Activated CD8-positive, alpha-beta memory T cell treated with anti-CD3 and anti-CD28 coated beads, Interleukin-2, amount 50 U/mL, for 4 hours (primary cell): ENCODE measurements at places on chromosomes 4 and X.

DNA sequence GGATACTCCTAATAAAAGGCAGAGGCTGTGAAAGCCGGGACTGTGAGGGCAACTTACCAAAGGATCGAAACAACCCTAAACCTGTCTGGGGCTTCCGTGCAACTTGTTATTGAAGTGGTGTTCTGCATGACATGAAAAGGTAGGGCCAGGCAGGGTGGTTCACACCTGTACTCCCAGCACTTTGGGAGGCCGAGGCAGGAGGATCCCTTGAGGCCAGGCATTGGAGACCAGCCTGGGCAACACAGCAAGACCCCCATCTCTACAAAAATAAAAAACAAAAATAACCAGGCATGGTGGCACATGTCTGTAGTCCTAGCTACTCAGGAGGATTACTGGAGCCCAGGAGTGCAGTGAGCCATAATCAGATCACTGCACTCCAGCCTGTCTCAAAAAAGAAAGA is 12.3 kb downstream of the CASP3 start:
- DNase-seq: no peak

DNA sequence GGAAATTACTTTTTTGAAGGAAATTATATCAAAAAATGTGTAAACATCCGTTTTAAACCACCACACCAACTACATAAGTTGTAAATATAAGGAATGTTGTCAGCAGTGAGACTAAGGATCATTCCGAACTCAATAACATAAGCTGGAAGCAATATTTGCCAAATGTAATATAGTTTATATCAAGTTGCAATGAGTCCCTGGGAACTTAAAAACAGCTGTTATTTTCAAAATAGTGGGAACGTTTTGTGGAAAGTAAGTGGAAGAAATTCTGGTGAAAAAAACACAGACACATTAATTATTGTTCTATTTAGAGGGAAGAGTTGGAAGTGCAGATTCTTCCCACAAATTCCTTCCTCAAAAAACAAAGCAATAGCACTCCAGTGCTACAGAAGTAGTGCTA is 444.3 kb downstream of the NAP1L3 start:
- DNase-seq: no peak

- no peak for DNase-seq
Measured at GRCh38 chr4:168667921-168668320, 171.1 kb downstream of the PALLD start.

DNA sequence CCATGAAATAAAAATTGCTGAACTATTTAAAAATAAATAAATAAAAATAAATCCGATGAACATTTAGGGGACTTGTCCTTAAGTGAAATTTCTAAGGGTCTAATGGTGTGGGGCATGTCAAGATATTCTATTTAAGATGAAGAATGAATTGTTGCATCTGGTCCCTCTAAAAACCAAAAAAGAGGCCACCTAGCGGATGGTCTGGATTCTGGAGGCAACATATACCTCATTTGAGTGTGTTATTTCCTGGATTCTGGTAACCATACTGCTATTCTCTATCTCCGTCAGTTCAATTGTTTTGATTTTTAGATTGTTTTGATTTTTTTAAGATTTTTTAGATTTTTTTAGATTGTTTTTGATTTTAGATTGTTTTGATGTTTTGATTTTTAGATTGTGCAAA is 28.3 kb downstream of the AGTR2 start:
- no peak for DNase-seq

GRCh38 chr4:107147873-107148272 is 111.8 kb upstream of the DKK2 start:
- no peak for DNase-seq

- DNase-seq: no peak
Measured at GRCh38 chr4:112817933-112818593, 181.1 kb downstream of the LARP7 start.

GRCh38 chrX:9677098-9677739 is 88.4 kb downstream of the GPR143 start:
- DNase-seq: no peak

DNA sequence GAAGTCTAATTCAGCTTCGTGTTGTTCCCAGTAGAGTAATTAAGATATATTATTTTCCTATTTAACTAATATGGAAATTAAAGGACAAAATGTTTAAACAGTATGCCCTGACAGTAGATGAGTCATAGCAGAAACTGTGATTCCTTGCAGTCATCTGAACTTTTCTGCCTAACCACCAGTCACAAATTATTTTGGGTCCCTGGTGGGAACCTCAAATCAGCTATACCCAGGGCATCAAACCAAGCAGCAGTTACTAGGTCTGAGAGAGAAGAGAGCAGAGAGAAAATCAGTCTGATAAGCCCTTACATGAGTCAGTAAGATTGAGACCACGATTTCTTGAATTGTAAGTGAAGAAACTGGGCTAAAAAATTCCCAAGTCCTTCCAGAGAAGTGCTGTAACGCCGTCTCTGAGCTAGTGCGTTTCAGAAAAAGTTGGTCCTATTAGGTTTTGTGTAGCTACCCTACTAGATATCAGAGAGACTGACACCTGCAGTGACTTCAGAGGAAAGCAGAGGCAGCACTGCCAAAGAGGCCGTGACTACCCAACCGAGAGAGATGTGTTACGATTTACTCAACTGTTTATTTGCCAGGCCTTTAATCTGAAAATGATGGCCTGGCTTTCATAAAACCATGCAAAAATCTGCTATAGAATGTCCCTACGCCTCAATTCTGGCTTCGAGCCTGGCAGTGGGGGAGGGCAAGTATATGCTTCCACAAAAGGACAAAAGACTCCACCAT is 21.7 kb upstream of the GPM6A start:
- DNase-seq: no peak

- DNase-seq: no peak
Measured at GRCh38 chr4:8459867-8460445, 19.4 kb downstream of the TRMT44 start.

DNA sequence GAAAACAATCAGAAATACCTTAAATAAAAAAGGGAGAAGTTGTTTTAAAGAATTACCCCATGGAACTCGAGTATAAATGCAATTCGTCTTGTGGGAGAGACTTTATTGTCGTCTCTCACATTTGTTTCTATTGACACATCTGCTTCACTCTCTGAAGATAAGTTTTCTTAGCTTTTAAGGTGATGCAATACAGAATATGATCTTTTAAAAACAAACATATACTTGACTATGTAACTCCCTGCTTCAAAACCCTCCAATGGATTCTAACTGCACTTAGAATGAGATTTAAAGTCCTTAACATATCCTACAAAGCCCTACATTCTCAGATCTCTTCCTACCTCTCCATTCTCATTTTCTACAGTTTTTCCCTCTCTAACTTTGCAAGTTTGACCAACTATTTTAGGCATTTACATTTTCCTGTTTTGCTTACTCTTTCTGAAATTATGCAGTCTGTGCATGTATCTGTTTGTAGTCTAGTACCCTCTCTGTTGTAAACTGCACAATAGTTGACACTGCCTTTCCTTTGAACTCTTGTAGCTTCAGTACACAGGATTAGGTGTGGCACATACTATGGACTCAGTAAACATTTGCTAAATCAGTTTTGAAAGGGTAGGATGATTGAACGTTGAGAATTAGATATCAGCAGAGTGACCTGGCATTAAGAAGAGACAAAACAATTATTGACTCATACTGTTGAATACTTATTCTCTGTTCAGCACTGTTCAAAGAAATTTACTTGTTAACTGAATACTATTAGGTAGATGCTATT is 59.8 kb downstream of the AGTR2 start:
- no peak for DNase-seq

DNA sequence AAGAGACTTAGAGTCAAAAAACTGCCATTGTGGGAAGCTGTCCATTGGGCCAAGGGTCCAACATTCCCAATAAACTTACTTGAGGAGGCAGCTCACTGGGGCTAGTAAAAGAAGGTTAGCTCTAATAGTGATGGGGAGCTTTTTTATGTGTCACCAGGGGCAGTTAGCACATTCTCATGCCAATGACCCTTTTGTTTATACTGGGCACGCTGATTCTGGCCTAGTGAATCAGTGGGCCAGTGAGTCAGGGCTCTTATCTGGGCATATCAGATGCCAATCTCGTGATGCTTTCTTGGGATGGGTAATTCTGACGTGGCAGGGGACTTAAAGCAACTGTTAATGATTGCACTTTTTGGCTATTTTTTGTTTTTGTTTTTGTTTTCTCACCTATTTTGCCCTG is 27.8 kb downstream of the TCEAL1 start:
- DNase-seq: no peak
